ENCODE measurements at places on chromosomes 1 and 21.

DNA sequence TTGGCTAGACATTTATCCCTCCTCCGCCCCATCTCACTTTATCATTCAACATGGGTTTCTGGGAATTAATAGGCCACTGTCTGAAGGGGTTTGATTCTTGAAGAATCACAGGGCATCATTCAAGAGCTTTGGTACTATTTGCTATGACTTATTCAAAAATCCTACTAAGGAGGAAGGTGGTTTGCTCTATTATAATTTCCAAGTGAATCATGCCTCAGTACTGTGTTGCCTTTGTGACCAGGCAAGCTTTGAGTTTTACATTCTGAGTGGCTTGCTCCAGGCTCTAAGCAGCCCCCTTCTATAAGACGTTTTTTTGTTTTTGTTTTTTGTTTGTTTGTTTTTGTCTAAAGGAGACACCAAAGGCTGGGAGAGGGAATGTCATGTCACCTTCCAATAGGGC is 2.6 kb downstream of the C1orf21 start:
- no peak for DNase-seq

DNA sequence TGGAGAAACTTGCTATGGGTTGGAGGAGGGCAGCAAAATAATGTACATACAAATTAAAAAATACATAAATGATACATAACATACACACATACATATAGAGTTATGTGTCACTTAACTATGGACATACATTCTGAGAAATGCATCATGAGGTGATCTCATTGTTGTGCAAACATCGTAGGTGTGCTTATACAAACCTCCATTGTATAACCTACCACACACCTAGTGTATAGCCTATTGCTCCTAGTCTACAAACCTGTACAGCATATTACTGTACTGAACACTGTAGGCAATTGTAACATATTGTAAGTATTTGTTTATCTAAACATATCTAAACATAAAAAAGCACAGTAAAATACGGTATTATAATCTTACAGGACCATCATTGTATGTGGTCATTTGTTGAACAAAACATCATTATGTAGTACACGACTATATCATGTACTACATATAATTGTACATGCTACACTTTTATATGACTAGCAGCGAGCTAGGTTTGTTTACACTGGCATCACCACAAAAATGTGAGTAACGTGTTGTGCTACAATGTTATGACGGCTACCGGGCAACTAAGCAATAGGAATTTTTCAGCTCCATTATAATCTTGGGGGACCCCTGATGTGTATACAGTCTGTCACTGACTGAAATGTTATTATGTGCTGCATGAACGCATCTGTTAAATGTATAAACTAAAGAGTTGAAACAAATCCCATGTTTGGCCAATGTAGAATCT is 35.5 kb downstream of the ITGB3BP start:
- no peak for DNase-seq

DNA sequence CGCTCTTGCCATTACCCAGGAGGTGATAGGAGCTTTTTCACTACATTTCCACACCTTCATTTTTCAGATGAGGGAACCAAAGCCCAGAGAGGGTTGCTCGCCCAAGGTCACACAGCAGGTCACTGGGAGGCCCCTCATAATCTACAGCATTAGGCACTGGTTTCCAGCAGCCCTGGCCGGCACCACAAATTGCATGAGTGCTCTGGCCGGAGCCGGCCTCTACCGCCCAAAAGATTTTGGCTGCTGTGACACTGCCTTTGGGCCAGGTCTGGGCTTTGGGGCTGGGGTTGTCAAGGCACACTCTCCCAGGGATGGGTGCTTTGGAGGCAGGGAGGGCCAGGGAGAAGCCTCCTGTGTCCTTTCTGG is 15.4 kb downstream of the DHRS3 start:
- no peak for DNase-seq

- no peak for DNase-seq
Measured at GRCh38 chr1:4132352-4133296, 232.6 kb upstream of the C1orf174 start.

DNA sequence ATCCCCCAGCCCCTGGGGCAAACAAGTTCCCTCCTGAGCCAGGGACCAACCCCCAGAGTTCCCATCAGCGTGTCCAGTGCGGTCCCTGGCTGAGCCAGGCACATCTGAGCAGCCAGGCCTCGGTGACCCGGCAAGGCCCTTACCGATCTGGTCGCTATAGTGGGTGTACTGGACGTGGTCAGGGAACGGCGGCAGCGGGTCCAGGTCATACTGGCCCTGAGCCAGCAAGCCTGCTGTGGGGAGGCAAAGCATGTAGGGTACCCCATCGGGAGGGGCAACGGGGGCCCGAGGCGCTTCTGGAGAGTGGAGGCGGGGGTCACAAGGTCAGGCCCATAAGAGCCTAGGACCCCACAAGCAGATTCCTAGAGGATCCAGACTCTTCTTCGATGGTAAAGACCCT is 3.5 kb downstream of the MFAP2 start:
- no peak for DNase-seq

- no peak for DNase-seq
Measured at GRCh38 chr1:41783189-41783639, 135.5 kb downstream of the HIVEP3 start.

DNA sequence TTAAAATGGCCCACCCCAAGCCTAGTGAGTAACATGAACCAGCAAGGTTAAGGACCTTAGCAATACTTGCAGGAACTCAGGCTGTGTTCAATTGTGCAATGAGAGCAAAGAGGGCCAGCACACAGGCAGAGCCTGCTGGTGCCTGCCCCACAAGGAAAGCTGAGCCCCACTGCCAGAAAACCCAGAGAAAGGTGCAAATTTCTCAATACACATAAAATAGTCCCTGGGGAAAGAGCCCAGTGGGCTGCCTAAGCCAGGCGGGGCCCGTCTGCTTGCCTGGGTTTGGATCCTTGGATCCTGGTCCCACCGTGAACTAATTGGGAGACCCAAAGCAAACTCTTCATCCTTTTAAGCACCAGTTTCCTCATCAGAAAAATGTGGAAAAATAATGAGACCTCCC is 128.5 kb upstream of the CACNA1E start:
- DNase-seq = no peak

GRCh38 chr1:107459204-107459904 is 318.5 kb downstream of the NTNG1 start:
- no peak for DNase-seq

GRCh38 chr1:192973988-192974387 is 85.2 kb downstream of the UCHL5 start:
- DNase-seq = no peak

DNA sequence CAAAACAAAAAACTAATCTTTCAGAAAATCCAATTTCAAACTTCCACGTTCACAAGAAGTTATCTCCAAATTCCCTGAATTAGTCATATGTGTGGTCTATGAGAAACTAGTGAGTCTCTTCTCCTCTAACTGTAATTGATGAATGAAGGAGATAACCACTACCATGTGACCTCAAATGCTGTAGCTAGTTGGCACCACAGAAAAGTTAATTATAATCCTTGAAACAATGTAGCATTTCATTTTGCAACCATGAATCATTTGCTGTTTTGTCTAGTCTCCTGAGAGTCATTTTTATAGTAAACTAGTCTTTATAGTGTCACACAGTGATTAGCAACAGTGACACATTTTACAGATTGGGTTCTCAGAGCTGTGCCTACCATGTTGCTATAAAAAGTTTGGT is 287.5 kb downstream of the LRRIQ3 start:
- no peak for DNase-seq

DNA sequence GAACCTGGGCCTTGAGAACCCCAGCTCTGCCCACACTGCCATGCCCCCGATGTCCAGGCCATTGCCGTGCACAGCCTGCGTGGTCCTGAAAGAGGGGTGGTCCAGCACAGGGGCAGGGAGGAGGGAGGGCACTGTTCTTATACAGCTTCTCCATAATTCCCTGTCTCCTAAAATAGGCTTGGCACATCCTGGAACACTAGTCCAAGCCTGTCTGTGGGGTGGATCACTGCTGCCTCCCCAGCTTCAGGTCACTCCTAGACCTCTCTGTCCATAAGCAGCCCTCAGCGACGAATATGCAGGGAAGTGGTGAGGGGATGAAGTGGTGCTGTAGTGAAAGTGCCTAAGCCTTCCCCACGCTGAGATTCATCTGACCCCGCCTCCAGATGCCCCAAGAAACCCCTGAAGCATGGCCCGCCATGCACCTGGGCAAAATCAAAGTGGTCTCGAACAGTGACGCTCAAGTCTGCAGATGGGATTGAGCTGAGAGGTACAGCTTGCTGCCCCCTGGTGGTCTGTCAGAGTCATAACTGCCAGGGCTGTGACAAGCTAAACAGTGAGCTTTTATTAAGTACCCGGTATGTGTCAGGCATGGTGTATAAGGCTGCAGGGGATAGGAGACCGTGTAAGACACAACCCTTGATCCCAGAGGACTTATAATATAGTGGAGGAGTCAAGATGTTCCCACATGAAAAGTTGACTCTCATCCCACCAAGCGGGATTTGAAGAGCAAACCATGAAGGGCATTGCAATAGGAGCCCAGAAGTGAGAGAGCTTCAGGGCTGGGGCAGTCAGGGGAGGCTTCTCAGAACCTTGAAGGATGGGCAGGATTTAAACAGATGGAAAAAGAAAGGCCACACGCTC is 66.6 kb downstream of the FAM163A start:
- DNase-seq = peak; percentile 74

GRCh38 chr1:169676001-169676400 is 35.4 kb downstream of the SELL start:
- no peak for DNase-seq

GRCh38 chr1:25710583-25711347 is 89.2 kb upstream of the SELENON start:
- DNase-seq = no peak

- no peak for DNase-seq
Measured at GRCh38 chr1:240465531-240465940, 146.4 kb downstream of the GREM2 start.

DNA sequence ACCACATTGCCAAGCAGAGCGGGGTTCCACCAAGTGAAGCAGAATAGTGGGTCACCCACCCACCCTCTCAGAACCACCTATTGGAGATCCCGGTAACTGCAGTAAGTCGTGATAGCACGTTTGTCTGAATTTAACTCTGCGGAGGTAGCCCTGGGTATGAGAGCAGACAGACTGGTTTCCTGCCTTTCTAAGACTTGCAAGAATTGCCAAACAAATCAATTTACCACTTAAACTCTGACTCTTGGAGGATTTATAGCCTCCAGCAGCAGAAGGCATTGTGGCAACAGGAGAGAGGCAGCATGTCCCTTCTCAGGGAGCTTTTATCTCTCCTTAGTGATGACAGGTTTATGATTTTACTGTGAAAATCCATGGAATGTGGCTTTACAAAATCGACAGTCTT is 287.9 kb upstream of the FMN2 start:
- DNase-seq = no peak

DNA sequence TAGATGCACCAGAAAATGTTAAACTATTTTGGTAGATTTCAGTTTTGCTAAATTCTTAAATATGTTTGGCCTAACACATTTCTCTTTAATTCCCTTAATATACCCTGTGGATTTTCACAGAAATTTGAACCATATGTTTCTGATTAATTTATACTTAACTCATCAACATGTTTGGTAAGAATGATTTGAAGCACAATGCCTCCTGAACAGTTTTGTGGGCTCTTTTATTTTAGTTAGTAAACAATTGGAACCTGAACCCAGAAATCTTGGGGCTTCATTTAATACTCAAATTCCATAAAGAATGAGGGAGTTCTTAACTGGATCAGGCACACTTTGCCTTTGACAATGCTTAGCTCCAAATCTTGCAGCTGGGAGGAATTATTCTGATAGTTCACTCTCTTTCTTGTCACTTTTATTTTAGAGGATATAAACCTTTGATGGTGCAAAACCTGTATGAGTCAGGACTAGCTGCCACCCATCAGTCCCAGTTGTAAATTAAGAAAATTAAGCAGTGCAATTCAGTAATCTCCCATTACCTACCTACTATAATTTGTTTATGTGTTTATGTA is 24.6 kb upstream of the LYPLAL1 start:
- no peak for DNase-seq

DNA sequence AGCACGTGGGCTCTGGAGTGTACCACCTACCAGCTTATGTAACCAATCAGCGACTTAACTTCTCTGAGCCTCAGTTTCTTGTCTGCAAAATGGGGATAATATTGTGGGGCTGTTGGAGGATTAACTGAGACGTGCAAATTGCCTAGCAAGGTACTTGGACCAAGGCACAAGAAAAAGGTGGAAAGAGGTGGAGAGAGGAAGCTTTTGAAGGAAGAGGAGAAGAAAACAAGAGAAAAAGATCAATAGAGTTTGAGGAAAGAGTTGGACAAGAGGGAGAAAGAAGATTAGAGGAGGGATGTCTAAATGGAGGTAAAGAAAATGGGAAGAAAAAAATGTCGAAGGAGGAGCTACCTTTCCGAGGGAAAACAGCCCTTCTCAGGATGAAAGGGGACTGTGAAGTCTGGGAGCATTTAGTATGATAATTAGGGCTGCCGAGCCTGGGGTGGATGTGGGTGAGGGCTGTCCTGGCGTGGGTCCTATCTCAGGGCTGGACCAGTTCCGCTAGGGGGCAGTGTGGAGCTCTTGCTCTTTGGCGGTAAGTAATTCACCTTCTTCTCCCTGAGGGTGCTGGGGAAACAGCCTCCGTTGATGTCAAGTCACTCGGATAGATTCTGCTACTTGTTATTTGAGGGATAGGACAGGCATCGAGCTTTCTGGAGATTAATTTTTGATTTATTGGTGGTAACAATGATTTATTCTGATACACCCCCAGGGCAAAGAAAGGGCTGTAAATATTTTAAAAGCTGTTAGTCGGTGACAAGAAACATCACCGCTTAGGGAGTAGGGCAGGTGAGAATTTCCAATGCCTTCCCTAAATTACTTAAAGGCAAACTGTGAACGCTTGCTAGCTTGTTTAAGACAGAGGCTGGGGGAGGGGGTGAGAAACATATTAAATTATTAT is 79.0 kb upstream of the NFASC start:
- peak; percentile 72 for DNase-seq

DNA sequence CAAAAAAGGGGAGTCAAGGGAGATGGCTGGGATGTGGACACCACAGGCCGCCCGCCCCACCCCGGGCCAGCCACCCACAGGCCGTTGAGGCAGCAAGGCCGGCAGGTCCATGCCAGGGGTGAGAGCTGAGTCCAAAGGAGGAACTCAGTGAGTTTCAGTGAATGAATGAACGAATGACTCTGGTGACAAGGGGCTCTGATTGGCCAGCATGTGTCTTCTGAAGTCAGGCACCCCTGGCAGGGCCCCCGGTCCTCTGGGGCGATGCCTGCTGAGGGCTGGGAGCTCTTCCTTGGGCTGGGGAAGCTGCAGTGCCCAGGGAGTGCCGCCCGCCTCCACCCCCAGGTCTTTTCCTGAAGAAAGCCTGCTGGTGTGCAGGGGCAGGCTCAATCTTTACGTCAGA is 236.1 kb upstream of the VAMP3 start:
- DNase-seq = no peak

Data from mesothelial cell of epicardium (in vitro differentiated cells).